ENCODE measurements at places on chromosomes 4 and X. TPM values are rescaled to one million over a fixed set of nuclear protein-coding genes. Genes with fewer than 3 reads are reported as not detected.
A peak's percentile ranks its signal among the peaks of the same experiment; 100 is the strongest.

GRCh38 chr4:141432000-141432712 lies 204.2 kb upstream of the IL15 start:
- no peak for DNase-seq
- H3K36me3 ChIP-seq = no peaks in the 10 kb centered on the region
- no peaks in the 10 kb centered on the region for H3K27me3 ChIP-seq
- no peak overlapping the region for H3K4me3 ChIP-seq
- no peaks in the 10 kb centered on the region for H3K4me1 ChIP-seq

Gene ADH1A
- not detected for total RNA-seq

DNA sequence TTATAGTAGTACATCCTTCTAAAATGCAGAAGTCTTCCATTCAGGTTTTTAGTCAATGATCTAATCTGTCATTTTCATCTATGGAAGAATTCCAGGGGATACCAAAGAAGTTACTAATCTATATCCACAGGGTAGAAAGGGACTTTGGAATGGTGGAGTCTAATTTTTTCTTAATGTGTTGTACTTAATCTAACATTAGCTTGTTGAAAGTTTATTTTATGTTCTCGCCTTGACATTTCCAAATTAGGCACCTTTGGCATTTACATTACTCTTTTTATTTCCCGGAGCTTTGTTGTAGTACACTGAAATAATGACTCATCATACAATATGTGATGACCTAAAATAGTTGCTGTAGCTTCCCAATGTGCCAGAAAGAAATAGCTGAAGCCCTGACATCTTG lies 91.5 kb downstream of the HTR2C start:
- H3K4me1 ChIP-seq = no peaks in the 10 kb centered on the region
- DNase-seq = no peak
- no peak overlapping the region for H3K27ac ChIP-seq
- no peaks in the 10 kb centered on the region for H3K36me3 ChIP-seq

Gene AVPR2
- total RNA-seq = 5.0 TPM

DNA sequence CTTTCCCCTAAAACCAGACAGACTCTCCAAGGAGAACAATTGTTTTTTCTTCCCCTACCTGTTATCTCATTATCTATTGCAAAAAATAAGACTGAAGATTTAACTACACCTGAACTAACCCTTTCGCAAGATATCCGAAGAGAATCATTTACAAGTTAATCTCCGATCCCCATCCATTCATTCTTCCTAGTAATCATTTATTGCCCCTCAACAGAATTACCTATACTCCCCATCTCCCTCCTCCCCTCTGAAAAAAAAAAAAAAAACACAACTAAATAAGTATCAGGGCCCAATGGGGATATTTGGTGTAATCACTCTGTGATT lies 28.9 kb upstream of the AP1S2 start:
- H3K4me3 ChIP-seq = no peak overlapping the region
- no peaks in the 10 kb centered on the region for H3K27me3 ChIP-seq
- H3K4me1 ChIP-seq = no peaks in the 10 kb centered on the region
- DNase-seq = no peak
- H3K27ac ChIP-seq = no peak overlapping the region

Gene EDA
- 1.0 TPM for total RNA-seq

GRCh38 chr4:145283909-145284308 lies 103.5 kb upstream of the OTUD4 start:
- H3K4me1 ChIP-seq = no peaks in the 10 kb centered on the region
- no peak overlapping the region for H3K4me3 ChIP-seq
- H3K27ac ChIP-seq = no peak overlapping the region

- H3K27ac ChIP-seq = no peak overlapping the region
- DNase-seq = no peak
- no peak overlapping the region for H3K4me3 ChIP-seq
- H3K27me3 ChIP-seq = no peaks in the 10 kb centered on the region
Measured at GRCh38 chr4:183171484-183172267, 72.6 kb downstream of the WWC2 start.

Gene RBM3
- total RNA-seq = 178 TPM

Gene CORIN
- not detected for total RNA-seq

GRCh38 chrX:9729171-9729885 lies 36.3 kb downstream of the GPR143 start:
- no peaks in the 10 kb centered on the region for H3K4me1 ChIP-seq
- no peak overlapping the region for H3K27ac ChIP-seq
- no peak for DNase-seq
- no peaks in the 10 kb centered on the region for H3K36me3 ChIP-seq

DNA sequence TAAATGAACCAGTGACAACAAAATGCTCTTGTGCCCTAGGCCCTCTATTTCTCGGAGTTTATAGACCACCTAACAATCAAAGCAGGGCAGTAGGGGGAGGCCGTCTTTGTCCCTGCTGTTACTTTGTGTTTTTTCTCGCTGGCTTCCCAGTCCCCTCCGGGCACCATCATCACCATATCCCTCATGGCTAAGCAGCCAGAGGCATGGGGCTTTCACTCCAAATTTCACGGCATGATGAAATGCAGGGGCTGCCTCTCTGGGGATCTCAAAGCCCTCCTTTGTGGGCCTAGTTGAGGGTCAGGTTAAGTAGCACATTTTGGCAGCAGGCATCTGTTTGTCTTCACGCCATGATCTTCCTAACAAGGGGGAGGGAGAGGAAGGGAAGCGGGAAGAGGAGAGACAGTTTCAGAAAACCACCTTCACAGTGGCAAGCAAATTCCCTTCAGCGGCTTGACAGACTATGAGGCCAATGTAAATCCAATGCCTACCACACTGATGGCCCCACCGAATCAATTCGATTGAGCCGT lies 91.9 kb downstream of the ANOS1 start:
- no peak for DNase-seq
- H3K4me1 ChIP-seq = no peaks in the 10 kb centered on the region
- H3K4me3 ChIP-seq = no peak overlapping the region

DNA sequence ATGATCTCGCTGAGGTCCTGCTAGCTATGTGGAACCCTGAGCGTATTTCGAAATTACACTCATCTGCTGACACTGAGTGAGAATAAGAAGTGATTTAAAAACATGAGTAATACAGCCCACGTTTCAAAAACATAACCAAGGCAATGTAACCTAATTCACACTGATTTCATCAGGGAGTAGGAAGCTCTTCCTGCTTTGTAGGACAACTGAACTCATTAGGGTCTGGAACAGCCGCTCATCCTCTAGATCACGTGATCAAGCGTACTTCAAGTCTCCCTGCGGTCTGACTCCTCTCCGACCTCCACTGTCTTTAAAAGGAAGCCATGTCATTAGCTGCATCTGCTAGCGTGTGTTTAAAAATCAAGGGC lies 138.0 kb downstream of the NSUN7 start:
- no peak overlapping the region for H3K4me3 ChIP-seq
- DNase-seq = no peak
- no peaks in the 10 kb centered on the region for H3K4me1 ChIP-seq
- H3K27me3 ChIP-seq = no peaks in the 10 kb centered on the region
- peaks cover 24% of the 10 kb centered on the region for H3K36me3 ChIP-seq

Gene TLR10
- total RNA-seq = not detected

GRCh38 chr4:74772783-74773182 lies 21.5 kb downstream of the BTC start:
- no peak for DNase-seq
- H3K36me3 ChIP-seq = no peaks in the 10 kb centered on the region
- no peak overlapping the region for H3K27ac ChIP-seq
- H3K4me3 ChIP-seq = no peak overlapping the region
- H3K27me3 ChIP-seq = no peaks in the 10 kb centered on the region
- H3K4me1 ChIP-seq = no peaks in the 10 kb centered on the region

DNA sequence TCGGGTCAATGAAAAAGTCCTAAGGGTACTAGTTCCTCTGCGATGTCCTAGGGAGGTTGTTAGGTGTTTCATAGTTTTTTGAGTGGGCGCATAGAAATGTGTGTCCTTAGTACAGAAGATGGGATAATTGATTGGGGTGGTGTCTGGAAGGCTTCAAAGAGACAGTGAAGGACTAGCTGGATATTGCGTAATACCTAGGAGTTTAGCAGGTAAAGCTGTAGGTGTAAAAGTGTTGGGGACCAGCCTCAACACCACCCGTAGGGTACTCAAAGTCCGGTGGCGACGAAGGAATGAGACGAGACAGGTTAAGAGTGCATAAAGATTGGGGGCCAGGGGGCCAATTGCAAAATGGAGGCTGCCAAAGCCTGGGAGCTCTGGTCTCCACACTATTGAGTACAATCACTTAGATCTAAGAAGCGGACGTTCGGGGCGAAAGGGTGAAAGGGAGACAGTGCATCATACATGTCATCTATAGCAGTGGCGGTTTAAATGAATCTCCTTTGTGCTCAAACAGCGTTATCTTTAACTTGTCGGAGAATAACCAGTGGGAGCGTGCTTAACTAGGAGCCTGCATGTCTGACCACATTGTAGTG lies 1.0 kb downstream of the TRMT44 start:
- H3K4me3 ChIP-seq = peak overlapping the region; percentile 86
- no peak for DNase-seq
- H3K36me3 ChIP-seq = no peaks in the 10 kb centered on the region
- H3K27ac ChIP-seq = no peak overlapping the region
- no peaks in the 10 kb centered on the region for H3K4me1 ChIP-seq

DNA sequence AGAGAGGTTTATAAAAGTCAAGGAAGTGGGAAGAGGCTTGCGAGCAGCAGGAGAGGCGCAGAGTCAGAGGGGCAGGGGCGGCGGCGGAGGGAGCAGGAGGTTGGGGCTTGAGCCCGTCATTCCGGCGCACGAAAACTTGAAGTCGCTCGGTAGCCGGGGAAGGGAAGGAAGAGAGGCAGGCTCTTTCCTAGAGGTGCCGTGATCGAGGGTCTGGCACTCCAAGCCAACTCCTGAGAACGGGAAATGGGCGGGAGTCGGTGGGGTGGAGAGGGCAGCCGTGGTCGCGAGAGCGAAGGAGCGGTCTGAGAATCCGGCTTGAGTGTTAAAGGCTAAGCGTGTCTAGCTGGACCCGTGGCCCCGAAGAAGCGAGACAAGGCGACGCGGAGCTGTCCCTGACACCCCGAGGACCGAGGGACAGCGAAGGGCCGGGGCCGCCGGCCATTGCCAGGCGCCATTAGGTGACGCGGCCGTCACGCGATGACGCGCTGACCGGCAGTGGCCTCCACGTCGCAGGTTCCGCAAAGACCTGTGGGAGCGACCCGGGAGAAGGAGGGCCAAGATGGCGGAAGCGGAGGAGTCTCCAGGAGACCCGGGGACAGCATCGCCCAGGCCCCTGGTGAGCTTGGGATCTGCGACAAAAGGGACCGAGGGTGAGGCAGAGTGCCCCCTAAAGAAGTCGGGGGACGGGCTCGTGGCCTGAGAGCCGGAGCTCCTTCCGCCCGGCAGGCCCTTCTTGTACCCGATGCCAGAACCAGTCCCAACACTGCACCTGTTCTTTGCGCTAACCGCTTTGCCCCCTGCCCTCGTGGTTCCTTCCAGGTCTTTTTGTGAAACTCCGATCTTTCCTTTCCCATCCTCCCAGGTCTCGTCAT lies at the start of gene YIPF6:
TSS of gene YIPF6 (plus strand) at position 544 of the 872 bp plus-strand sequence. CDS start at position 560, 16 bp downstream.
- peaks cover 12% of the 10 kb centered on the region for H3K4me1 ChIP-seq
- H3K4me3 ChIP-seq = peak within 1 kb of the TSS; percentile 69
- peak; percentile 85 for DNase-seq
- no peaks in the 10 kb centered on the region for H3K36me3 ChIP-seq

DNA sequence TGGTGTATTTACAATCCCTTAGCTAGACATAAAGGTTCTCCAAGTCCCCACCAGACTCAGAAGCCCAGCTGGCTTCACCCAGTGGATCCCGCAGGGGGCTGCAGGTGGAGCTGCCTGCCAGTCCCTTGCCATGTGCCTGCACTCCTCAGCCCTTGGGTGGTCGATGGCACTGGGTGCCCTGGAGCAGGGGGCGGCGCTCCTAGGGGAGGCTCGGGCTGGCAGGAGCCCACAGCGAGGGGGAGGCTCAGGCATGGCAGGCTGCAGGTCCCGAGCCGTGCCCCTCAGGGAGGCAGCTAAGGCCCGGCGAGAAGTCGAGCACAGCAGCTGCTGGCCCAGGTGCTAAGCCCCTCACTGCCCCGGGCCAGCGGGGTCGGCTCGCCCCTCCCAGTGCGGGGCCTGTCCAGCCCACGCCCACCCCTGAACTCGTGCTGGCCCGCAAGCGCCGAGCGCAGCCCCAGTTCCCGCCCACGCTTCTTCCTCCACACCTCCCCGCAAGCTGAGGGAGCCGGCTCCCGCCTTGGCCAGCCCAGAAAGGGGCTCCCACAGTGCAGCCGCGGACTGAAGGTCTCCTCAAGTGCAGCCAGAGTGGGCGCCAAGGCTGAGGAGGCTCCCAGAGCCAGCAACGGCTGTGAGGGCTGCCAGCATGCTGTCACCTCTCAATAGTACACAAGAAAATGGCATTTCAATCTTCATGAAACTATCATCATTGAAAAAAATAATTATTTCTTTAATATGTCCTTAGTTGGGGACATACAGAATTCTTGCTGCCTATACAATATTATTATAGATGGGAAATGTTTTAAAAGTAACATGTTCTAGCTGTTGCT lies 189.1 kb downstream of the SLC7A11 start:
- no peak overlapping the region for H3K4me3 ChIP-seq
- no peaks in the 10 kb centered on the region for H3K4me1 ChIP-seq
- H3K27me3 ChIP-seq = no peaks in the 10 kb centered on the region
- H3K27ac ChIP-seq = peak overlapping the region; percentile 22
- no peaks in the 10 kb centered on the region for H3K36me3 ChIP-seq
- DNase-seq = no peak

GRCh38 chr4:162456106-162456505 lies 292.3 kb upstream of the FSTL5 start:
- H3K4me1 ChIP-seq = no peaks in the 10 kb centered on the region
- H3K27me3 ChIP-seq = no peaks in the 10 kb centered on the region
- H3K4me3 ChIP-seq = no peak overlapping the region
- no peaks in the 10 kb centered on the region for H3K36me3 ChIP-seq

DNA sequence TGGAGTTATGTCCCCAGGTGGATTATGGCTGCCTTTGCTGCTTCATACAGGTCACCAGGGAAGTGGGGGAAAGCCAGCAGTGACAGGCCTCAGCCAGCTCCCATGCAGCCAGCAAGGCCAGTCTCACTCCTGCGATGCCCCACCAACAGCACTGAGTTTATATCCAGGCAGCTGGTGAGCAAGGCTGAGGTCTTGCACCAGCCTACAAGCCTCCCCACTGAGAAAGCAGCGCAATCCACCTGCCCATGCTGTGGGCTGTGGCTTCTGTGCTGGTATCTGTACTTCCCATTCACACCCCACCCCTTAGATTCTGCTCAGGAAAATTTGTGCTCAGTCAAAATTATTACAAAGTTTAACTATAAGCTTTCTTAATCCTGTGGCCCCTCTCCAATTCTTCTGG lies 153.5 kb downstream of the HHIP start:
- H3K27me3 ChIP-seq = no peaks in the 10 kb centered on the region
- DNase-seq = no peak
- no peaks in the 10 kb centered on the region for H3K4me1 ChIP-seq
- H3K36me3 ChIP-seq = no peaks in the 10 kb centered on the region

Gene PRAF2
- total RNA-seq = 5.4 TPM

GRCh38 chr4:159273141-159273438 lies 170.2 kb downstream of the RAPGEF2 start:
- H3K4me3 ChIP-seq = no peak overlapping the region
- H3K27ac ChIP-seq = no peak overlapping the region
- H3K27me3 ChIP-seq = no peaks in the 10 kb centered on the region

Gene HGFAC
- not detected for total RNA-seq

DNA sequence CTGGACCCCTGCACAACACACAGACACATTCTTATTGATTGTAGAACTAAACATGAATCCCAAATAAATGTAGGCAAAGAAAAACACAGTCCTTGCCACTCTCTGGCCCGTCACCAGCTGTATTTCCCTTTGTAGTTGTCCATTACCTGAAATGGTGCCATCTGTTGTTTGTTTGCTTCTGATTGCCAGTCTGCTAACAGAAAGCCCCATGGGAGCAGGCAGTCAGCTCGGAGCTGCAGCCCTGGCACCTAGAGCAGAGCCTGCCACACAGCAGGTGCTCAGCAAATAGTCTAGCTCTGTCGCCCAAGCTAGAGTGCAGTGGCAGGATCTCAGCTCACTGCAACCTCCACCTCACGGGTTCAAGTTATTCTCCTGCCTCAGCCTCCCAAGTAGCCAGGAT lies 28.9 kb downstream of the CPLX1 start:
- no peaks in the 10 kb centered on the region for H3K27me3 ChIP-seq
- no peaks in the 10 kb centered on the region for H3K36me3 ChIP-seq
- no peak overlapping the region for H3K27ac ChIP-seq
- H3K4me1 ChIP-seq = peaks cover 18% of the 10 kb centered on the region
- no peak overlapping the region for H3K4me3 ChIP-seq

All from Peyer's patch (tissue), 4 donors.